EH (cell line): ENCODE measurements at places on chromosomes 13 and 19.

DNA sequence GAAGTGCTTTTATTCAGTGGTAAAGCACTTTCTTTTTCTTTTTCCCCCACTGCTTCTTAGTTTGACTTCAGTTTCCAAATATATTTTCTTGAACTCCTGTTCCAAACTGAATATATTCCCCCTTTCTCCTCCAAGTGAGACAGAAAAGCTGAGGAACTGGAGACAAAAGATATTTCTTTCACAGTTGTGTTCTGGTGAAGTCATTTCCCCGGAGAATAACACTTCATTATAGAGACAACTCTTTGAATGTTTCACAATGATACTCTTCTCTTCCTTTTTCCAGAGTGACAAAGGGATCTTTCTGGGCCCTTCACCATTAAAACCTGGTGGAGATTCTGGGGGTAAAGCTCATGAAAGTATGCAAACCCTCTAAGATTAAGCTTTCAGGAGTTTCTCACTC is 860.8 kb upstream of the SLITRK5 start:
- DNase-seq = no peak

DNA sequence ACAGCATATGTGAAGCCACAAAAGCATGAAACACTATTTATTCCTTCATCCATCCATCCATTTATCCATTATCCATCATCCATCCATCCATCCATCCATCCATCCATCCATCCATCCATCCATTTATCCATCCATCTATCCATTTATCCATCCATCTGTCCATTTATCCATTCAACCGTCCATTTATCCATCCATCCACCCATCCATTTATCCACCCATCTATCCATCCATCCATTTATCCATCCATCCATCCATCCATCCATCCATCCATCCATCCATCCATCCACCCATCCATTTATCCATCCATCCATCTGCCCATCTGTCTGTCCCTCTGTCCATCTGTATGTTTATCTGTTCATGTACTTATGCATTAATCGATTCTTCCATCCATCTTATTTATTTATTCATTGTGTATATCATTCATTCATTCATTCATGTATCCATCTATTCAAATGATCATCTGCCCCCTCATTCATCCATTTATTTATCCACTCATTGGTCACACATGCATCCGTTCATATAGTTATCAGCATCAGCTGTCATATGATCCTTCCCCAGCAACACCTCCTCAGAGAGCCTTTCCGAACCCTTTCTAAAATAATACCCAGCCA is 7.0 kb upstream of the MYH14 start:
- DNase-seq = no peak

- DNase-seq = no peak
These were observed 203.4 kb downstream of the NDFIP2 start for GRCh38 chr13:79684371-79684770.

DNA sequence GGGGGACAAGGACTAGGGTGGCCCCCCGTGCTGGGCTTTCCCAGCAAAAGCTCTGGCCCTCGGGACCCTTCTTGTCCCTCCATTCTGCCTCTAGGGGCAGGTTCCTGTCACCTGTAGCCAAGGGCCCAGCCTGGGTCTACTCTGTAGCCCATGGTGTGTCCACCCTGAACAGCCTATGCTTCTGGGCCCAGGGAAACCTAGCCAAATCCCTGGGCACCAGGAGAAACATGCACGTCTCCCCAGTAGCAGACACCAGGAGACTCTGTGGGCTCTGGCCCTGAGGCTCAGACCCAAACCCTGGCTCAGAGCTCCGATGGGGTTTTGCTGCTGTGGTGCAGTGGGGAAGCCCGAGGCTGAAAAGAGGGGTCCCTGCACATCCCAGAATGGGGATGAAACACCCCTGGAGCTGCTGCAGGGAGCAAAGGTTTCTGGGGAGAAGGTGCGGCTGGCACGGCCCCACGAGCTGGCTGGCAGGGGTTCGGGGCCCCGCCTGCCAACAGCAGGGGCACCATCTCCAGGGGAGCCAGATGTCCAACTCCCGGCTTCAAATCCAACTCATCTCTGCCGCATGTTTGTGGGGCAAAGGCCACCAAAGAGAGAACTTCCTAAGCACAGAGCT is 18.2 kb downstream of the CEBPG start:
- DNase-seq = no peak

DNA sequence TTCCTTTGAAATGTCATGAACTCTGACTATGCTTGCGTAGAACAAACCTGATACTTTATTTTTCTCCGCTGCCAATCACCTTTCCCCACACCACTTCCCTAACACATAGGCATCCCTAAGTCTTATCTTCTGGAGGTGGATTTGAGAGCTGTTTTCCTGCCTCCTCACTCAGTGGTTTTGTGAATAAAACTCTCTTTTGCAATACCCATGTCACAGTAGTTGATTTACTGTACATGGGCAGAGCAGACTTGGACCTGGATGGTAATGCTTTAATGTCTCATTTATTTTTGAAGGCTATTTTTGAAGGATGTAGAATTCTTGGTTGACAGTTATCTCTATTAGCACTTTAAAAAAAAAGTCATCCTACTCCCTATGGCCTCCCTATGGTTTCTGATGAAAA is 881.8 kb downstream of the SLITRK5 start:
- DNase-seq = no peak

DNA sequence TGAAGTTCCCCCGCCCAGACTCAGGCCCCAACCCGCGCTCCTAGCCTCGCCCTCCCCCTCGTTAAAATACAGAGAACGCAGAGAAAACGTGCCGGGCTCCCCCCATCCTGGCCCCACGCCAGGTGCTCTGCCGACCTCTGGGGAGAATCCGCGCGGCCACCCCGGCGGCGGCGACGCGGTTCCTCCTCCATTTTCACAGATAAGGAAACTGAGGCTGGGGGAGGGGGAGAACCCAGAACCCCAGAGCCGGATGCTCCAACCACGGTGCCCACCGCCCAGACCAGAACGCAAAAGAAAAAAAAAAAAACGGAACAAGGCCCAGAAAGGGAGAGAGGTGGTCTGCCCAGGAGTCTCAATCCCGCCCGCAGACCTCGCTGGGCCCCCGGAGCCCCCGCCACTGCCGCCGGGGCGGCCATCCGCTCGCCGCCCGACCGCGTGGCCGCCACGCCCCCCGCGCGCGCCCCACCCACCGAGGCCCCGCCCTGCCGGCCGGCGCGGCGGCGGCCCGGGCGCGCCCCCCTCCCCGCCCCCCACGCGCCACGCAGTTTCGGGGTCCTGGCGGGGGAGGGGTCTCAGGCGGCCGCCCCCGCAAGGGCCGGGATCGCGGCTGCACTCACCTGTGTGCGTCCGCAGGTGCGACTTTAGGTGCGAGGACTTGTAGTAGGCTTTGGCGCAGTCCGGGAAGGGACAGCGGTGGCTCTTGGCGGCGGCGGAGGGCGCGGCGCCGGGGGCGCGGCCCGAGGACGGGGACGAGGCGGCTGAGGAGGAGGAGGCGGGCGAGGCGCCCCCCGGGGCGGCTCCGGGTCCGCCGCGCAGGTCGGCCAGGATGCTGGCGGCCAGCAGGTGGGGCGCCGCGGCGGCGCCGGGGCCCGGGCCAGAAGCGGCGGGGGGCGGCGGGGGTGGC is 703 bp downstream of the KLF16 start:
- peak; percentile 35 for DNase-seq

DNA sequence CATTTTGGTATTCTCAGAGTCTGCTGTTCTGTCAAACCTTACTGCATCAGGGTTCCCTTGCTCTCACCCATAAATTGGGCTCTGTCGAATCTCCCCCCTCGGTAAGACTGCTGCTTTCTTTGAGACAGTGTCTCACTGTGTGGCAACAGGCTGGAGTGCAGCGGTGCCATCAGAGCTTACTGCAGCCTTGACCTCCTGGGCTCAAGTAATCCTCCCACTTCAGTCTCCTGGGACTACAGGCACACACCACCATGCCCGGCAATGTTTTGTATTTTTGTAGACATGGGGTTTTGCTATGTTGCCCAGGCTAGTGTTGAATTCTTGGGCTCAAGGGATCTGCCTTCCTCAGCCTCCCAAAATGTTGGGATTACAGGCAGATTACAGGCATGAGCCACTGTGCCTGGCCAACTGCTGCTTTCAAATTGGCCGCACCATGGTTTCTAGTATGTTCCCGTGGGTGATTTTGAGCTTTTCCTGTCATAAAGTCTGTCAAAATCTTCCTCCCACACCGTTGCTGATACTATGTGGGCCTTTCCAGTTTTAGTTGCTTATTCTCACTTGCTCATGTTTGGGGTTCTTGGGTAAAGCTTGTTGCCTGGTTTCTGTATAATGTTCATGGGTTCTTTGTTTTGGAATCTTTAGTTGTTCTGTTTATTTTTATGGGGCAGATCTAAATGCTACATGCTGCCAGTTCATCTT is 10.6 kb downstream of the RFC3 start:
- no peak for DNase-seq

DNA sequence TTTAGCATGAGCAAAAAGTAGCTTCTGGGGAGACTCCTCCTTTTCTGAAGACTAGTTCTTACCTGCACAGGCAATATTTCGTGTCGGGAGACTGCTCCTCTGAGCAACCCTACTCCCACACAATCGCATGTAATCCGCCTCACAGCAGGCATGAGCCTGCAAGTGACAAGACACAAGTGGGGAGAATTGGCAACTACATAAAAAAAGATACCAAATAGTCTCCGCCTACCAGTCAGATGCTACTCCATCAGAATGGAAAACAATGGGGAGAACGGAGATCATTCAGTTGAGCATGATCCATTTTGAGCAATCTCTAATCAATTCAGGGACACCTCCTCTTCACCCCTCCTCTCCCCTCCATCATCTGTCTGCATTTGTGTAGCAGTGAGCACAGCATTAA is 321.0 kb downstream of the COG6 start:
- no peak for DNase-seq

DNA sequence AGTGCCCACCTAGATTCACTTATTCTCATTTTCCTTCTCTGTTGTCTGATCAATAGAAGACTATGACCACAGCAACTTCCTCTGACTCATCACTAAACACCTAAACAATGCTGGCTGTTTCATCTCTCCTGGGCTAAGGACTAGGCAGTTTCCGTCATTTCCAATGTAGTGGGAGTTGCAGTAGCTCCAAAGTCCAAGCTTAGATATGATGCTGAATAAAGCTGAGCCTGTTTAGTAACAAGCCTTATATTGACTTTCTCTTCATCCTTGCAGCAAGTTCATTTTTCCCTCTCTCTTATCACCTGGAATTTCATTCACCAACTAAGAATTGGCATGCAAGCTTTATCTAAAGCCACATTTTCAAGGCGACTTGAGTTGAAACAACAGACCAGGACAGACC is 53.5 kb upstream of the PCDH9 start:
- DNase-seq = no peak

- no peak for DNase-seq
These were observed 4.0 kb upstream of the SIGLEC8 start for GRCh38 chr19:51462276-51462675.

DNA sequence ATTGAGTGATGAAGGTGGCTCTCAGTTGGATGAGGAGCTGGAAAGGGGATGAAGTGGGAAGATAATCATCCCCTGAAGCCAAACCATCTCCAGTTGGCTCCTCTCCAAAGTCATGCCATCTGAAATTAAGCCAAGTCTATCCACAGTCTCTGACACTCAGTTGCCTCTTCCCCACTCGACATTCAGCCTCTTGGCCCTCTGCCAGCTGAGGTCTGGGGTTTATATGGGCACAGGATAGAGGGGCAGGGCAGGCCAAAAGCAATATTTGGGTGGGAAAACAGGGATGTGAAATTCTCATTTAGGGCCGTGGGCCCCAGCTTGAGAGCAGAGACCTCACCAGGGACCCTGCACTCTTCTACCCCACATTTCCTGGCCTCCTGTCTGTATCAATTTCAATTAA is 85.9 kb downstream of the SLITRK1 start:
- no peak for DNase-seq

DNA sequence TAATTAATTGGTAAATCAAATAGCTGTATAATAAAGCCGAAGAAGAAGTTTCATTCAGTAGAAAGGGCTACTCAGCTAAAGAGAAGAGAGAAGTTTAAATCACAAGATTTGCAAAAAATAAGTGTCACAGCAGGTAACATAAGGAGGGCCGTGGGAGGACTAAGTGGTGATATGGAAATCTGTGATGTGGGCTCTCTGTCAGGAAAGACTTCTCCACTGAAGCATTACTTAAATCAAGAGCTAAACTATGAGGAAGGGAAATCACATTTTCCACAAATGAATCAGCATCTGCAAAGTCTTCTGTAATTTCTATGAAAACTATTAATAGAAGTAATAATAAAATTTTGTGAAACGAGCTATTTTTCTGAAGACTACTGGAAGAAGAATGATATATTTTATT is 153.8 kb downstream of the PCDH9 start:
- no peak for DNase-seq

DNA sequence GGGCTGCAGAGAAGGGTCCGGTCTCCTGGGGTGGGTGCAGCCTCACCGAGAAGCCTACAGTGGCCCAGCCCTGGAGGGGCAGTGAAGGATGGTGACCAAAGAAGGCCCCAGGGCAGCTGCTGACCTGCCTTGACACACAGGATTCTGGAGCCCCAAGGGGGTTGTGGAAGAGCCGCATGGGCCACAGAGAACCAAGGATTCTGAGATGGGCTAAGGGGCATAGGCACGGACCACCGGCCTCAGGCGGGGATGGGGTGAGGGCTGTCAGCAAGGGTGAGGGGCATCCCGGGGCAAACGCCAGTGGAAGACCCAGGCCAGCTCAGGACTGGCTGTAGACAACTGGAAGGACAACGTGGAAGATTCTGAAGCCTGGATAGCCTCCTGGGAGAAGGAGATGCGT is 151.6 kb downstream of the TEX29 start:
- no peak for DNase-seq

- DNase-seq = peak; percentile 35
These were observed 79.3 kb downstream of the GPC6 start for GRCh38 chr13:93305886-93306285.

- peak; percentile 5 for DNase-seq
These were observed 171.7 kb downstream of the NHLRC3 start for GRCh38 chr13:39209731-39210531.

GRCh38 chr13:38879278-38879677 is 111.4 kb downstream of the STOML3 start:
- DNase-seq = no peak

GRCh38 chr13:40024204-40024966 is 368.9 kb downstream of the COG6 start:
- DNase-seq = no peak

DNA sequence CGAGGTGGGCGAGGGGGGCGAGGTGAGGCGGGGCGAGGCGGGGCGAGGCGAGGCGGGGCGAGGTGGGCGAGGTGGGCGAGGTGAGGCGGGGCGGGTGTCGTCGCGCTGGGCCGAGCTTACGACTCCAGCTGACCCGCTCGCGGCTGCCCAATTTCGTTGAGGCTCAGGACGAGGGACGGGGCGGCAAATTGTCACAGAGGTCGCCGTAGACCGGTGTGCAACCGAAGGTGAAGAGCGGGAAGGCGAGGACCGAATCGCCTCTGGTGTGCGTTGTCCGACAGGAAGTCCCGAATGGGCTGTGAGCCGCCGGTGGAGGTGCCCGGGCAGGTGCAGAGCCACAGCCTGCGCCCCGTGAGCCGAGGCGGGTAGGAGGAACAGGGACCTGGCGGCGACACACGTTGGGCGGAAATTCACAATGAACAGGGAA is at the start of gene LACC1:
LACC1 (plus strand) TSS at position 150 of the 427 bp plus-strand sequence. CDS start 1,082 bp downstream, outside the sequence.
- no peak for DNase-seq

DNA sequence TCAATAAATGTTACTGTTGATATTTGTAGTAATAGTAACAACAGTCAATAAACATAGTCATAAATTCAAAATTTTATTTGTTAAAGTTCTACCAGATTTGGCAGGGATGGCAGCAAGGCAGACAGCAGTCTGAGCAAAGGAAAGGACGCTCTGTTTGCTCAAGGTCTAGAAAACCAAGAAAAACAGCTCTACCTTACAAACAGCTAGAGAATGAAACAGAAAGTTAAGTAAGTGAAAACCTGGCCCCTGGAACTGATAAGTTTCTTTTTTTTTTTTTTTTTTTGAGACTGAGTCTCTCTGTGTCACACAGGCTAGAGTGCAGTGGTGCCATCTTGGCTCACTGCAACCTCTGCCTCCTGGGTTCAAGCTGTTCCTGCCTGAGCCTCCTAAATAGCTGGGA is 27.9 kb downstream of the ENOX1 start:
- no peak for DNase-seq
